ENCODE measurements at places on chromosomes 1 and 21. TPM values are rescaled to one million over a fixed set of nuclear protein-coding genes. Genes with fewer than 3 reads are reported as not detected.

Gene IL20
- polyA plus RNA-seq, result not detected

Gene RXFP4
- 0.12 TPM for polyA plus RNA-seq

Gene AKR1A1
- polyA plus RNA-seq, result 92.0 TPM

GRCh38 chr1:203112475-203112874 is 15.1 kb upstream of the ADORA1 start:
- DNase-seq, result no peak

- no peak for DNase-seq
Observed at GRCh38 chr1:185500001-185500626, 183.1 kb upstream of the IVNS1ABP start.

GRCh38 chr1:43232482-43232881 is 37.3 kb upstream of the TMEM125 start:
- no peak for DNase-seq

DNA sequence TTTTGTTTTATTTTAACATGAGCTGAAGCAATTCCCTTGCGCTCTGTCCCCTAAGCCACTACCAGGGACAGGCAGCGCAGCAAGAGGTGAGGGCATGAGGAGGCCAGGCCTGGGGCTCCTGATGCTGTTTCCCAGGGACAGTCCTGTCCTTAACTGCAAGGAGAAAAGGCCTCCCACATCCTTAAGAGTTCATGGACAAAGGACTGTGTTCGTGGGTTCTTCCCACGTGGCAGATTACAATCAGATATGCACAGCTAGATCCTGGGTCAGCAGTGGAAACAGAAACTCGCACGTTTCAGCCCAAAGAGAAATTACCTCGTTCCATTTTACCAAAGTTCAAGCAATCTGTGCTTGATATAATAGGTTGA is 85.8 kb downstream of the MIS18A start:
- no peak for DNase-seq

DNA sequence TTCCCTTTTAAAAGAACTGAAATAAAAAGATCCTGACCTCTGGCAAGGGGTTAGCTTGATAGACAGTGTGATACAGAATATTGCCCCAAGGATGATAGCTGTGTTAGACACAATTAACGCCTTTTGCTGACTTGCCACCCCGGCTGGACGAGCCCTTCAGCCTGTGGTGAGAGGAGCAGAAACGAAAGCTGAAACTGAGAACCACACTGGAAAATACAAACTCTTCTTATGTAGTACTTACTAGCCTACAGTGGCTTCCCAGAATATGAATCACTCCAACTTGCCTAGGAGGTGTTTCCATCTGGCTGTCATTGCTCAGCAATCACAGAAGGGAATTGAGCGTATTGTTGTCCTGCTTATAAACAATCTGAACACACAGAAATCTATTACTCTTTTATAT is 22.9 kb downstream of the SAMSN1 start:
- DNase-seq, result no peak

GRCh38 chr1:216881695-216882094 is 158.5 kb upstream of the ESRRG start:
- no peak for DNase-seq

DNA sequence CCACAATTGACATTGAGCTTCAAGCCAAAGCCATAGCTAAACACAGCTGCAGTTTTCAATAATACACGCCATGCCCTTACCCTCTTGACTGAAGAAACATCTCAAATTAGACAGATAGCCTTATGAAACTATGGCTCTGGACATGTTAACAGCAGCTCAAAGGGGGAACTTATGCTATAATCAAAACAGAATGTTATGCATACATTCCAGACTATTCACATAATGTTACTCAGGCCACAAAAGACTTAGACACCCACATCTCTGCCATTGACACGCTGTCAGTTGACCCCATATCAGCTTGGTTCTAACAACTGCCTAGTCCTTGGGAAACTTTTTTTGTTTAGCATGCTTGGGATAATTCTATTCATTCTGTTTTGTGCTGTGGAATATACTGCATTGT is 2.3 kb upstream of the NENF start:
- DNase-seq, result no peak

GRCh38 chr1:56921479-56921878 is 44.3 kb downstream of the C8B start:
- DNase-seq, result no peak

DNA sequence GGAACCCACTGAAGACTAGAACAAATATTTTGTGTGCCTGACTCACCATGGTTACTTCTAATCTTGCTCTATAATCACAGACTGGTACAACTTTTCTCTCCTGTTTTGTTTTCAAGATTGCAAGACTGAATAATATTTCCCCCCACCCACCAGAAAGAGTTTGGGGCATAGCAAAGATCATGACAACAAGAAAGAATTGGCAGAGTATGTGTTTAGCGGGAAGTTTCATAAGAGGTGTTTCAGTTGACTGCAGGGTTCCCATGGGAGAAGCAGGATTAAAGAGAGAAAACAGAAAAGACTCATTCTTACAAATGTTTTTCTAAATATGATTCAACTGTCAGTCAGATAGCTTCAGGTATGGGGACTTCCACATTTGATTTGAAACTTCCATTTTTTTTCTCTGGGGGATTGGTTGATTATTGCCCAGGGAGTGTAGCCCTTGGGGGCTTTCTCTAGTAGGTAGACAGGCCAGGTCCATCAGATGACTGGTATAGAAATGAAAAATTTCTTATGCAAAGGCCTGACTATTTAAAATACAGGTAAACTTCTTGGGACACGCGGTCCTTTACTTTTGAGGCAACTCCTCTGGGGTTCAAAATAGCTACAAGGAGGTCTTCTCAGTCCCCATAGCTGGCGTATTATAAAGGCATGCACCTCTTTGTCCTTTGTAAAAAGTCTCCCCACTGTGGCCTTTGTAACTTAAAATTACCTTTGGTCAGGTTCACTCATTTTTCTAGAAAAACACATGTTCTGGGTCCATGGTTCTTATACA is 13.9 kb downstream of the OR14I1 start:
- no peak for DNase-seq

DNA sequence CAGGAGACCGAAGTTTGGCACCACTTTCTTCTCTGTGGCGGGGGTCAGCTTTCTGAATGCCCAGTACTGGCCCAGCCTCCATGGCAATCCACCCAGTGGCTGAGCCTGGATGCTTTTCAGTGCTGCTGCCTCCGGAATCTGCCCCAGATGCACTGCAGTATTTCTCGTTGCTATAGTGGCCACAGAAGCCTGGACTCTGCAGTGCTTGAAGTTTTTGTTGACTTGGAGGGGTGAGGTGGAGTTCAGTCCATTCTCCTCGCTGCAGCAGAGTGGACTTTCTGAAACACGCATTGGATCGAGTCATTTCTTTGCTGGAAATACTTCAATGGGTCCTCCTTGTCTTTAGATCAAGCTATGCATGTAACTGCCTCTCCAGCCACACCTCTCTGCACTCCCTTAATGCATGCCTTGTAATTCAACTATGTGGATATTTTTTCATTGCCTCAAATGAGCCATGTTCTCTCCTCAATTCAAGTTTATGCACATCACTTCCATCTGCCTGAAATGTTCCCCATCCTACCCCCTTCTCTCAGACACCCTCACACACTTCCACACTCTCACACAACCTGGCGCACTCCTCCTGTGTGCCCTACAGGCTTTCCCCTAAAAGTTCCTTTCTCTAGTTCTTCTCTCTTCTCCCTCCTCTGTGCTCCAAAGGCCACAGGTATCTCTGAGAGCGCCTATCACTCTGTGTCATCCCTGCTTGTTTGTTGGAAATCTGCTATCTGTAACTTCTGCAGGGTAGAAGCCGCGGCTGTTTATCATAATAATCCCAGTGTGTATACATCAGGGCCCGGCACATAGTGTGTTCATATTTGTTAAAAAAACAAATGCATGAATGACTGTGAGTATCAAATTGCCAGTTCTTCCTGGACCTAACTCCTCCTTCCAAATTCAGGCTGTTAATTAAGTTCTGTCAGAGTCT is 16.5 kb downstream of the ADAM30 start:
- DNase-seq, result no peak

DNA sequence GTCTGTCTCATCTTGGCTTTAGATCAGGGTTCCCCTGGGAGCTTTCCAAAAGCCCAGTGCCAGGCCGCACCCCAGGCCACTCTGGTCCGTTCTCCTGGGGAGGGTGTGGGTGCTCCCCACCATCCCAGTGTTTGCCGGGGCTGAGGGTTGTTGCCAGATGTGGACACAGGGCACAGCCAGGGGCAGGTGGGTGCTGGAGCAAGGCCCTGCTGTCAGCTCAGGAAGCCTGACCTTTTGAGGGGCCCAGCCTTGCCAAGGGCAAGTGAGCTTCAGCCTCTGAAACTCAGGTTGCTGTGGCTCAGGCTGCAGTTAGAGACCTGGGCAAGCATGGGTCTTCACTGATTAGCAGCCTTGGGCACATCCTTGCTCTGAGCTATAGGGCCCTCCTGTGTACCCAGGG is 22.8 kb upstream of the ZBTB21 start:
- no peak for DNase-seq

GRCh38 chr21:36167541-36167940 is 10.9 kb downstream of the DOP1B start:
- no peak for DNase-seq

DNA sequence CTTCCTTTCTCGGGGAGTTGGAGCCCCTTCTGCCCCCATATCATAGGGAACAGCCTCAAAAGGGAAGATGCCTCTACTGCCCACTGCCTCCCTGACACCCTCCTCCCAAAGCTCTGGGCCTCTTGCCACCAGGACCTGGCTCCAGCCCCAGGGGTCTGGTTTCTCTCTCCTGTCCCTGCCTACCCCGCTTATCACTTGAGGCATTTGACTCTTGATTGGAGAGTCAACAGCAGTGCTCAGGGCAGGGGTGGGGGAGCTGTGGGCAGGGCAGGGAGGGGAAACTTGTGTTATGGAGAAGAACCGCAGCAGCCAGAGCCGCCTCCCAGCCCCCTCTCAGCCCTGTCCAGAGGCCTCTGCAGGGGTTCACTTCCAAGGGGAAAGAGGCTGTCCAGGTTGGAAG is 573 bp downstream of the TRIM63 start:
- no peak for DNase-seq

GRCh38 chr1:18190598-18190997 is 83.0 kb downstream of the IGSF21 start:
- no peak for DNase-seq

DNA sequence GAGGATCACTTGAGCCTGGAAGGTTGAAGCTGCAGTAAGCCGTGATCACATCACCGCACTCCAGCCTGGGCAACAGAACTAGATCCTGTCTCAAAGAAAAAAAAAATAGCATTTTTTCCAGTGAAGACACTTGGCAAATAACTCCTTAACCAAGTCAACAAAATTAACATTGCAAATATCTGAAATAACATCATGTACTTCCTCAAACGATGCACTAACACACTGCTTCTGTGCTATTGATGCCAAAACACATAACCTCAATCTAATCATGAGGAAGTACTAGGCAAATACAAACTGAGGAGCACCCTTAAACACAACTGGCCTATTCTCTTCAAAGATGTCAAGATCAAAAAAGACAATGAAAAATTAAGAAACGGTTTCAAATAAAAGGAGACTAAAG is 32.3 kb downstream of the PABPC4 start:
- no peak for DNase-seq

Data from muscle of arm (tissue), 14 donors.